Stimulated activated CD4-positive, alpha-beta T cell treated with anti-CD3 and anti-CD28 coated beads, Interleukin-1b, Interleukin-23, amount 100 ng/mL, for 1 hour (primary cell): ENCODE measurements at places on chromosomes 2 and 18.

- no peak for DNase-seq
Observed at GRCh38 chr2:219521066-219521880, 7.0 kb downstream of the ASIC4 start.

DNA sequence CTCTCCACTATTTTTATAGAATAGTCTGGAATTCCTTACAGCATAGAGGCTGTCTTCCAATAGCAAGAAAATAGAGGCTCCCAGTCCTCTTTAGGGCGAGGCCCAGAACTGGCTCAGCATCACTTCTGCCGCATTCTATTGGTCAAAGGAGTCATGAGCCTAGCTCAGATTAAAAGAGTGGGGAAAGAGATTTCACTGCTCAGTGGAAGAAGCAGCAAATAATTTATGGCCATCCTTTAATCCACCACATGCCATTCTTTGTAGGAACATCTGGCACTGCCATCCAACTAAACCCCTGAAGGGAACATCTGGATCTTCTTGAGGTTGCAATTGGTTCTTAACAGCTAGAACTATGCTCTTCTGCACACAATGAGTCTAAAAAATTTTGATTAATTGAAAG, 43.4 kb upstream of the NEUROD1 start:
- no peak for DNase-seq

DNA sequence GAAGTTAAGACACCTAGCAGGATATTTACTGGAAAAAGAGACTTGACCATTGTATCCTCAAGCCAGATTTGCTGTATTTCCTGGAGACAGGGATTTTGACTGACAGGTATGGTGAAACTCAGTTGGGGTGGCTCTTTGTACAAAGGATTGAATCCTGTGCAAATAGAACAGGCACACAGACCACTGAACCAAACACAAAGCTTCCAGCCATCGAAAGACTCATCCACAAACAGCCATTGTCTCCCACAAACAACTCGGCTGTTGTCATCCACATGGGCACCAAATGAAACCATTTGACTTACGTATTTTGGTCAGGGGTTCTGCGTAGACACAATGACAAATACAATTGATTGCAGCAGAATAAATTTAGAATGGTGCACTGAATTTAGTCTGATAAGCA, 15.9 kb downstream of the RNF152 start:
- DNase-seq = no peak

- DNase-seq = no peak
Observed at GRCh38 chr2:109393662-109393972, 220.1 kb downstream of the SEPTIN10 start.

GRCh38 chr2:26739514-26739913, 24.6 kb upstream of the SLC35F6 start:
- no peak for DNase-seq

DNA sequence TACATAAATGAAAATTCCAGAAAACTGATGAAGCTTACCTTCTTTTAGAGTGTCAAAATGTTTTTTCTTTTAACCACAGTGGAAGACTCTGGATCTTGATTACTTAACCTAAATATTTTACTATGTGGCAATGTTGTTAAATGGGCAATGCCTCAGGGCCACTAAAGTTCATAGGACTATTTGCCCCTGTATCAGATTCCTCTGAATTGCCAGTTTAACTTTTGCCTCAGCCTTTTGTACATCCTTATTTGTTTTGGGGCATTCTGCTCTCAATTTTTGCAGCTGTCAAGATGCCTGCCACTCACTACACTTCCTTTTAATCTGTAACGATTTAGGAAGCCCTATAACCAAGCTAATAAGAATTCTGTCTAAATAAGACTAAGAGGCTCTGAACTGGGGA, 31.7 kb upstream of the SERTAD2 start:
- DNase-seq = no peak

DNA sequence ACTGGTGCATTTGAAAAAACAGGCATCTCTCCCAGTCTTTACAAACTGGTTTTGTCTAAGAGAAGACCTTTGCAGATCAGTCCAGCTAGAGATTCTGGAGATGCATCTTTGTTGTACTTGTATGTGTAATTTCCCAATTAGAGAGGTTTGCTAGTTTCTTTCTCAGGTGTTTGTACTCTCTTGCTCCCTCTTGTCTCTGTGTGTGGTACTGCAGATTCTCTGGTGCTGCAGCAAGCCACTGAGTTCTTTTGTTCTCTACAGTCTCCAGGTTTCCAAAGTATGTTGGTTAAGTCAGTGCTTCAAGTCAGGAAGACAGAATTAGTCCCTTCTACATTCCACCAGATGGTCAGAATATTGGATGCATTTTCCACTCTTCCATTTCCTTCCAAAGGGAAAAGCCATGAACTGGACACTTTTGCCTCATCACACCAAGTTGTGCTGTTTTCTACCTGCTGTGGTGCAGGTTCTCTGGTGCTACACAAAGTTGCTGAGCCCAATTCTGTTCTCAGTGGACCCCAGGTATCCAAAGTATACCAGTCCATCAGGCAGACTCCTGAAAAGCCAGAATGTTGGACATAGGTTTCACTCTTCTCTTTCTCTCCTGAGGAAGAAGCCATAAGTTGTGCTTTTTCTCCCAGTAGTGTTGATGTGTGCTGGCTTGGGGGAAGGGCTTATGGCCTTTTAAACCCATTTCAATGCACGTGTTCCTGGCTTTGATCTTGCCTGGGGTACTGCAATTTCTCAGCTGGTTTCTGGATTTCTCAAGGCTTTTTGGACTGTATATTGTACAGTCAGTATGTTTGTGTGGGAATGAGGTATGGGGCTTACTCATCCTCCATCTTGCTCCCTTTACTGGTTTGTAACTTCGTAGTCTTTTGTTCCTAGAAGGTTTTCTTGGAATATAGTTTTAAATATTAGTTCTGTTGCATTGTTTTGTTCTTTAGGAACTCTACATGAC, 29.8 kb downstream of the EPC2 start:
- no peak for DNase-seq

DNA sequence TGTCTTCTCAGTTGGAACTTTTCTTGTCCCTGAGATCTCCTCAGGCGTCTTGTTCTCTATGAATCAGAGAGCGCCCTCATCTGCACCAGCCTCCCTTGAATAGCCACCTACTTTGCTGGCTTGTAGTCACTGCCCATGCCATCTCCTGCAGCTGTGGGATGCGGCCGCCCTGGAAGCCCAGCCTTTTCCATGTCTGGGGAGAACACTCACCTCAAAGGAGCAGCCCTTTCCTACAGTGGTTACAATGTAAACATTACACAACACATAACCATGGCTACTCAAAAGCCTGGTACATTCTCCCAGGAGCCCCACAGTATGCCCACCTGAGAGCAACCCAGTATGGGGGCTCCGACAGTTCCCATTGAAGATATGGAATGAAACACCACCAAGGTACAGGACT, 351.0 kb downstream of the EN1 start:
- no peak for DNase-seq
